ENCODE measurements at places on chromosomes 2 and 18. TPM values are rescaled to one million over a fixed set of nuclear protein-coding genes. Genes with fewer than 3 reads are reported as not detected.

Gene RUFY4
- total RNA-seq = 5.1 TPM

Gene OSR1
- not detected for total RNA-seq

Gene STON1
- total RNA-seq = 2.4 TPM

Gene MAPRE2
- 66.6 TPM for total RNA-seq

Gene PPP1CB
- total RNA-seq = 185 TPM

Gene ARMC9
- total RNA-seq = 4.0 TPM

DNA sequence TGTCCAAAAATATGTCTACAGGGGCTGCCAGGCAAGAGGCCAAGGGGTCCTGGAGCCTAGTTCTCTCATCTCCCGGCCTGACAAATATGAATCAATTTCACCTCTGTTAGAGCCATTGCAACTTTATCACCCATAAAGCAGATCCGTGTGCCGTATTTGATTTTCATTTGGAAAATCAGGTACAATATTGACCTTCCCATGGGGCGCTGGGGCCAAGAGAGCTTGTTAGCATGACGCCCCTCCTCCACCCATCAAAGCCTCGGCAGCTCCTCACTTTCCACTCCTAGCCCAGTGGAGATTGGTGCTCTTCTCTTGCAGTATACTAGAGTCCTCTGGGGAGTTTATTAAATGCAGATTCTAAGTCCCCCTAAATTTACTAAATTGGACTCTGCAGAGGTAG, 96.8 kb downstream of the CAPN13 start:
- DNase-seq = no peak

GRCh38 chr2:37786191-37786698, 114.8 kb upstream of the CDC42EP3 start:
- DNase-seq = no peak

DNA sequence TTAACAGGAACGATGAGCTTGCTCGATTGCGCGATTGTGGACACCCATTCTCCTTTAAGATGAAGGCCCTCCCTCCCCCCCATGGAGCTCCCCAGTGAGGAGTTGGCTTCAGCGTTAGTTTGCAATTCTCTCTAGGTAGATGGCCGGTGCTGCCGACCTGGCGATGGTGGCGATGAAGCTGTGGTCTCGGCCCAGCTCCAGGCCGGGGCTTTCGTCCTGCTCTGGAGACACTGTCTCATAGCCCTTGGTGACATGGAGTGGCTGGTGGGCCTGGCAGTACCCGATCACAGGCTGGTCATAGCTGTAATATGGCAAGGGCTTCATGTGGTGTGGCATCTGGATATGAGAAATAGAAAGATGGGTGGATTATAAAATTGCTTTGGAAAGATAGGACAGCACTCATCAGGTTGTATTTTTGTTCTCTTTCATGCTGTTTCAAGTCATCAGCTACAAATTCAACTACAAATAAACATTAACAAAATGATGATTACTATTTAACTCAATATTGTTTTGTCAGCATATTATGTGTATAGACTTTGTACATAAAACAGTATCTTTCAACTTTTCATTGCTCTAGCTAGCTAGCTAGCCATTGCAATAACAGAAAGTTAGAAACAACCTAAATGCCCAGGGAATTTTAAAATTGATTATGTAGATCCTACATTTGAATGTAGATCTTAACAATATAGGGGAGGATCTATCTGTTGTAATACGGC, 773.4 kb downstream of the LRRTM4 start:
- no peak for DNase-seq

DNA sequence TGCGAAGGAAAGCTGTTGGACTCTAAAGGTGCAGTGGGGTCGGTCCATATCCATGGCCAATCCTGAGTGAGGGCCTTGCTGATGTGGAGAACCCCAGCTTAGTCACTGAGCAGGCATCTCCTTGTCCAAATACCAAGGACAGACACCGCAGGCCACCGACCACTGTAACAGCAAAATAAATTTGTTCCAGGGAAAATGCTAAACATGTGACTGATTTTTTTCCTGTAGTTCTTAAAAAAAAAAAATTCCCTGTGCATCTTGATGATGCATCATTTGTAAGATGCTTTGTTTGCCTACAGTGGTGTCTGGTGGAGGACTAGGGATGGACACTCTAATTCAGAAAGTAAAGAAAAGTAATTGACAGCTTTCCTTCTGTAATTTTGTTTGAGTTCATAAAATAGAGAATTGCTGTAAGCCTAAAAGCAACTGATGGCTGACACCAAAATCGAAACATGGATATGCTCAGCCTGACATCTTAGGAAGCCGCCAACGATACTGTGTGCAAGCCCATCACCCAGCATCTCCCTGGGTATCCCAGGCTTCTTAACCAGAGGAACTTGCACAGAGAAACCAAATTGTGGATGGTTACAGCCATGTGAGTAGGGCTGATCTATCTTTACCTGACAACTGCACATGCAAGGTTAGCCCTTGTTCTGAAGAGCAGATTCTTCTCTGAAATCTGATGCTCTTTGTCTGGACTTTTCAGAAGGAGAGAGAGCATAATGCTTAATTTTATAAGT, 188.6 kb downstream of the ARL4C start:
- DNase-seq = no peak

DNA sequence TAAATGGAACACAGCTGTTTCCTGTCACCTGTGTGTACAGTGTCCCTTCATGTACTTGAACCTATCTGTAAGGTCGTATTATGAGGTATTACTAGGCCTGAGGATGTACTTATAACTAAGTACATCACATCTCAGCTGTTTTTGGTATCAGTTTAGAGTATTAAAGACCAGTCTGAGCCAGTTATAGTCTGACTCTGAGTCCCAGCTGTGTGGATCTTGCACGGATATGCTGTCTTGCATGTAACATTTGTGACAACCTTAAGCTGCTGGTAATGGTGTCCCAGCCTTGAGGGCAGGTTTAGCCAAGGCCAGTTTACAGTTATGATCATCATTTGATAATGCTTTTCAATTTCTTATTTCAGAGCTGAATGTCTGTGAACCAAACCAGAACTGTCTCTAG, 496.3 kb downstream of the SLC4A3 start:
- DNase-seq = no peak

GRCh38 chr2:63055226-63056106, 4.8 kb downstream of the OTX1 start:
- DNase-seq = no peak

DNA sequence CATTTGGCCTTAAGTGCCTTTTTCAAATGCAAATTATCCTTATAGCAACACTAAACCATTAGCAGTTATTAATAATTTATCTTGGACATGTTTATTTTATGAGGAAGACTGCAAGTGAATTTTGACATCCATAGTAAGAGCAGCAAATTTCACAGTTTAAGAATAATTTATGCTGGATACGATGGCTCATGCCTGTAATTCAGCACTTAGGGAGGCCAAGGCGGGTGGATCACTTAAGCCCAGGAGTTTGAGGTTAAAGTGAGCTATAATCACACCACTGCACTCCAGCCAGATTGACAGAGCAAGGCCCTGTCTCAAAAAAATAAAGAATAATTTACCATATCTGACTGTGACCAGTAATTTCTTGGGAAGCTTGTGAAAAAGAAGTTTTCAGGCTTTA, 286.2 kb downstream of the TMX3 start:
- DNase-seq = no peak

Measured in activated naive CD4-positive, alpha-beta T cell treated with anti-CD3 and anti-CD28 coated beads, Interleukin-2, amount 50 U/mL, for 72 hours (primary cell).